ENCODE measurements at places on chromosomes 2 and 18.

DNA sequence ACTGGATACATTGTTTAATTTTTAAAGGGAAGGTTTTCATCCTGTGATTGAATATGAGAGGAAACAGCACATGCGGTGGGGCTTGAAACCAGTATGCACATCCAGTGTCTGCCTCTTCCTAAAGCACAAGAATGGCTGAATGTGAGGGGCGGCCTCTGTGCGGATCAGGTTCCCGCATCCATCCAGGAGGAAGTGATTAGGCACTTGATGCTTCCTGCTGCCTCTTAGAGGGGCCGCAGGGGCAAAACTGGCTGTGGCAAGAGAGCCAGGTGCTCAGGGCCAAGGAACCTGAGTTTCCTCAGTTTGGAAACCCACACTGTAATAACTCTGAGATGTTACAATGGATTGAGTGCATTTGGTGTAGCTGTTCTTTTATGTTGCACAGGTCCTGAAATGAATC, 48.8 kb downstream of the THNSL2 start:
- no peak for DNase-seq

GRCh38 chr2:26299471-26300101, 46.4 kb upstream of the SELENOI start:
- no peak for DNase-seq

GRCh38 chr2:134739879-134740301, 21.1 kb upstream of the TMEM163 start:
- DNase-seq = no peak

GRCh38 chr2:167132066-167132465, 243.8 kb downstream of the XIRP2 start:
- no peak for DNase-seq

DNA sequence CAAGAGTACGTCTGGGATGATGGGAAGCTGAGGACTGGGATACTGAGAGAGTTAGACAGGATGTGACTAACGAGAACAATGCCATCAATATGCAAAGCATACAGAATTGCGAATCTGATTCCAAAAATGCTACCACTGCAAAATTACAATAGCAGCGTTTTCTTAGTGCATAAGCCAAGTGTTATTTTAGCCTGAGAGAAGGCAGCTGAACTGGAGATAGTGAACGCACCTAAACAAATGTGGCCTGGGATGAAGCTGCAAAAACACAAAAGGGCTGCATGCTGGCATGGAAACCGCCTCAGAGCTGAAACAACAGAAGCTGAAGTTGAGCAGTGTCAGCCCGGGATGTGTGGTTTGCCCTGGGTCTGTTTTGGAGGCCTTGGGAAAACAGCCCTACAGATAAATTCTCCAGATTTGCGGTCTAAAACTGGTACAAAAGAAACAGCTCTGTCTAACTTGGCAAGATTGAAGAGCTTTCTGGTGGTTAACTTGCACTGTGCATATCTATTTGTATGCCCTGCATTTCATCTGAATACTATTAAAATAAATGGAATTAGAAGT, 45.5 kb downstream of the LYPD6 start:
- no peak for DNase-seq

DNA sequence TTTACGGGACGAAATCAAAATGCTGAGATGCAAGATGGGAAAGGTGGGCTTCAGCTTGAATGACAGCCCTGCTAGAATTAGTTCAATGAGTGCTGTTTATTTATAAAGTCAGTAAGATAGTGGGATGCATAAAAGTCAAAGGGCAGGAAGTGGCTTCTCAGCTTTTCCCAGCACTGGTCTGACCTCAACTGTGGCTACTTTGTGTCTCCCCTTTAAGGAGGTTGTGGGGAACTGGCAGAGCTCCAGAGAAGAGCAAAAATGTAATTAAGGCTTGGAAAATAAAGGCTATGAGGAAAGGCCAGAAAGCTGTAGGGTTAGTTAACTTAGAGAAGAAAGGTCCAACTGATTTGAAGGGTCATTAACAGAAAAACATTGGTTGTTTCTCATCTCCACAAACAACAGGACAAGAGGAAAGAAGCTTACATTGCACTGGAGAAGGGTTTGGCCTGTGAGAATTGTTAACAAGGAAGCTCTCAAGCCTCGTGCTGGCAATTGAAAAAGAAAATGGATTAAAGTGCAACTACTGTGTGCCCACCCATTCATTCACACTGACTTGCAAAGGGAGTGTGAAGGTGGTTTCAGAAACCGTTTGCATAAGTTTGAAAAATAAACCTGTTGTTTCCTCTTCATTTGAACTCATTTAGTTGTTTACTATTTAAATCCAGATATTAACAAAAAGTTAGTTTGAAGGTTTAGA, 68.8 kb upstream of the CD28 start:
- no peak for DNase-seq

DNA sequence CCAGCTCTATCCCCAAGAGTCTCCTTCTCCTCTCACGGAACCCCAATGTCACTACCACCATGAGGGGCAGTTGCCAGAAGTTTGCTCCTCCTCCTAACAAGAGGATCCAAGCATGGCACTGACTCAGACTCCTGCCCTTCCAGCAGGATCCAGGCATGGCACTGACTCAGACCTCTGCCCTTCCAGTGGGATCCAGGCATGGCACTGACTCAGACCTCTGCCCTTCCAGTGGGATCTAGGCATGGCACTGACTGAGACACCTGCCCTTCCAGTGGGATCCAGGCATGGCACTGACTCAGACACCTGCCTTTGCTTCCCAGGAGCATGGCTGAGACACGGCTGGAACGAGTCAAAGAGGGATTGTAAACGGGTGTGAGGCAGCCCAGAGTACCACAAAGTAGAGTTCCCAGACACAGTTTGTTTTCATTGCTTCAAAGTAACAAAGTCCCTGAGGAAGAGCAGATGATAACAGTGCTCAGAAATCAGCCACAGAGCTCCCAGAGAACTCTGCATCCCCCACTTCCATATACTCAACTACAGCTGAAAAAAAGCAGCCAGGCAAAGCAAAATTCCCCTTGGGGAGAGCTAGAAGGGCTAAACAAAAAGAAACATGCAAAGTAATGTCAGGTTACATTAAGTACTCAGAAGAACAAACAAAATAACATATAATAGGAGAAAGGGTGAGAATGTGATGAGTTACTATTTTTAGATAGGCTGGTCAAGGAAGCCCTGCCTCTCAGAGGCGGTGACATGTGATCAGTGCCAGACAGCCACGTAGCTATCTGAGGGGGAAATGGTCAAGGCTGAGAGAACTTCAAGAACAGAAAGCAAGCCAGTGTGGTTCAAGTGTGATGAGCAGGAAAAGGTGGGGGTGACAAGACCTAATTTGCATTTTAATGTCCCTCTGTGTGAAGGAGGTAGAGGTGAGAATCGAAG, 3.0 kb downstream of the BUB1 start:
- no peak for DNase-seq

DNA sequence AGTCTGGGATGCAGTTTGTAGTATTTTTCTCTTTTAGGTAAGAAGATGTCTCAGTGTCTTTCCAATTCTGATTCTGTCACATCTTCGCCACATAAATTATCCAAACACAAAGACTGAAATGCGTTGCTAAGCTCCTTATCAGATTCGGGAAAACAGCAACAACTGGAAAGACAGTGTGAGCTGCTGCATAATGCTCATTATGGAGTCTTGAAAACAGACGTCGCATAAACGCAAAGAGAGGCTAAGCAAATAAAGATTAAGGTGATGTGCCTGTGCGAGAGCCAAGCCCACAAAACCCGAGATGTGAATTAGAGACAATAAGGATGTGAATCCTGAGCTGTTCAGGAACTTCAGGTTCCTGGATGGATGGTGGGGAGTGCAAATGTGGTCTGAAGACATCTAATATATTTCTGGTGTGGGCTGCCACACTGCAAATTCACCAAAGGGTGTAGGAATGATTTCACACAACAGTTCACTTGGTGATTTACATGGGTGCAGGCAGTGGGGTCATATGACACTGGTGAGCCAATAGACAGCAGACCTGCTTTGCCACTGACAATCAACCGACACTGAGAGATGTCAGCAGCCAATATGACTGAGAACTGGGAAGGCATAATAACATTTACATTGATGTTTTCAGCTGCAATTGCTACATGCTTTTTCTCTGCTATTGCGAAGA, 195.8 kb downstream of the MTX2 start:
- no peak for DNase-seq

DNA sequence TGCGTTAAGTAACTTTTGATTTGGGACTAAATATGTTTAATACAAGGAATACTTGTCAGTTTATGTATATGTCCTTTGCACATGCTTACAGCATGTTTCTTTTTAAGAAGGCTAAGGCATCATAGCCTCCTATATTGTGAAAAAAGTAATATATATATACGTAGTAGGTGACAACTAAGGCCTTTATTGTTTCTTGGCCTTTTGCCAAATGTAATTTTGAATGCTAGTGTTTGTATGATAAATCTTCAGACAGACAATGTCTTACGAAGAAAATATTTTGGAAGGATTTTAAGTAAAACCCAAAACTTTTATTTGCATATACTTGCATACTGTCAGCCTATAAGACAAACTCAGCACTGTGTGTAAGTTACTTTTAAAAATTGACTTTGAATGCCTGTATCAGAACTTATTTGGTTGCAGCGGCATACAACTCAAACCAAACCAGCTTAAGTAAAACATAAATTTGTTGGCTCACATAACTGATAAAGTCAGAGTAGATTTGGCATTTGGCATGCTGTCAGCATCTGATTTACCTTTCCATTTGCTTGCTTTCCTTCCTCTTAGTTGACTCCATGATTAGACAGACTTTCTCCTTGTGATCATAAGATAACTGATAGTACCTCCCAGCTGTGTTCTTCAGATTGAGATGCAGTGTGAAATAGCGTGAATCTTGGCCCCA, 24.4 kb downstream of the UBE2E3 start:
- DNase-seq = no peak

- DNase-seq = no peak
Observed at GRCh38 chr2:9692456-9693195, 61.8 kb upstream of the YWHAQ start.

GRCh38 chr18:2900684-2901422, 54.0 kb downstream of the EMILIN2 start:
- no peak for DNase-seq

GRCh38 chr2:88114889-88115288, 13.0 kb downstream of the FABP1 start:
- no peak for DNase-seq

GRCh38 chr2:111042772-111043771, 77.6 kb upstream of the BCL2L11 start:
- no peak for DNase-seq

DNA sequence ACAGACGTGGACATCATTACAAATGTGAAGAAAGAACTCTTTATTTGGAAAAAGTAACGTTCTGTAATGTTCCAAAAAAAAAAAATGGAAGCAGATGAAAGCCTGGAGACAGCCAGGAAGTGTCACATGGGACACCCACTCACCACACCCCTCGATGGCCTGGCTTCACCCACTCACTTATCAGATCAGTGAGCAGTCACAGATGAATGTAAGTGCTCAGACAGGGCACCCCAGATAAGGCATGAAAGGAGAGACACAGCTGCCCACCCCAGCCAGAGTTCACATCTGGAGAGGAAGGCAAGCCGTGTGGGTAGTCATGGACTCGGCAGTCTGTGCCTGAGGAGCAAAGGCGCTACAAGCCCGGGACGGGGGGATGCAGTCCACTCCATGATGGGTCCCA, 105.2 kb downstream of the SEPTIN10 start:
- DNase-seq = no peak

GRCh38 chr2:84427235-84428138, 31.6 kb downstream of the SUCLG1 start:
- no peak for DNase-seq

DNA sequence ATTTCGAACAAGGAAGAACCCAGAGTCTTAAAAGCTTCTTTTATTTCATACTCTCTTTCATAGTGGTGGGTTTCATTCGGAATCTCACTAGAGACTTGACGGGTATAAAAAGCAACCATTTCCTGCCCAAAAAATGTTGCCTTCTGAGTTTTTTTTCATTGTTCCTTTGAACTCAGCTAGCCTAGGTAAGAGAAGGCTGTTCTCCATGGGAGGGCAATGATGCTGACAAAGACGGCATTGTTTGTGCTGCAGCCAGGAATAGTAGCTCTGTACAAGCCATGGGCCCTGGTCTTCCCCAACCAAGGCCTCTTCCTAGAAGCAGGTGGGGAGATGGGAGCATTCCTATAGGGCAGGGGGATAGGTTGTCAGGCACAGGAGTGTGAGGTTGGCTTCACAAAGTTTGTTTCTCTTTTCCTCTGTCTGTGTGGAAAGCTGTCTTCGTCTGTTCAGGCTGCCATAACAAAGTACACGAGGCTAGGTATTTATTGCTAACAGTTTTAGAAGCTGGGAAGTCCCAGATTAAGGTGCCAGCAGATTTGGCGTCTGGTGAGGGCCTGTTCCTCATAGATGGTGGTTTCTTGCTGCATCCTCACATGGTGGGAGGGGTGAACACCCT, 405.1 kb downstream of the NBAS start:
- no peak for DNase-seq

DNA sequence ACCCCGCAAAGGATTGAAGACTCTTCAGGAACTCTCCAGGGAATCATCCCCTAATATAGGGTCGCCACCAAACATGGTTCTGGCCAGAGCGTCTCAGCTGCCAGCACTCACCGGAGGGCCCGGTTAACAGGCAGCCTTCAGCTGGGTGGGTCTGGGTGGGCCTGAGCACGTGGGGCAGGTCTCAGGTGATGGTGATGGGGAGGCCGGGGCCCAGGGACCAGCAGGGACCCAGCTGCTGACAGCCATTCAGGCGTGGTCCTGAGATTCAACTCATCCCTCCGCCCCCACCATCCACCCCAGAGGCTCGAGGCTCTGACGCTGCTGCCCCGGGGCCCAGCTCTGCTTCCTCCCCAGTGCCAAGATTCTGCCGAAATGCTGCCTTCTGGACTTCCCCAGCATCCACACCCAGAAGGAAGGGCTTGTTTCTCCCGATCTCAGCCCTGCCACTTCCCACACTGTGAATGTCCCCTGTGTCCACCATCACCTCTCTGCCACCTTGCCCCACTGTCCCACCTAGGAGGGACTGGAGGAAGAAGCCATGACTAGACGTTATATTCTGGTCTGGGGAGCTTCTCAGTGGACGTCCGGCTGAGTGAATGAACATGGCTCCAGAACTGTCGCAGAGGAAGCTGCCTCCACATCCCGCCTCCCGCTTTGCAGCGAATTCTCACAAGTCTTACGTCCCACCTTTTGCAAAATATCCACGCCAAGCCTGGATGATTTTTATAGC, 294.2 kb upstream of the SALL3 start:
- no peak for DNase-seq

DNA sequence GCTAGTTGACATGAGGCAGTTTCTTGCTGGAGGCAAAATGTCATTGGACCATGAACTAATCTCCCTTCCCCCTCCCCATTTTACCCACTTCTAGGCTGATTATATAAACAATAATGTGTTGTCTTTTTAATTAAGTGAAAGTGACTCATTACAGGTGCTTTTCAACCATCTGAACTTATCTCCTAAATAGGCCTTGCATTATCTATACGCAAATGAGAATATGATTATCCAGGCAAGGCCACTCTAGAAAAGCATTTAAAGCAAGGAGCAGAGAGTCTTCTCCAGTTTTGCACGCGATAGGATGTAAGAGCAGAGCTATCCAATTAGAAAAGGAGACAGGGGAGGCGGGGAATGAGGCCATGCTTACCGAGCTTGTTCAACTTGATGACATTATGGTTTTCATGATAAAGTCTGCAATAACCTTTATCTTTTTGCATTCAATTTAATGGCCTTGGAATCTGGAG, 286.1 kb upstream of the SIX3 start:
- peak; percentile 57 for DNase-seq

All from D341Med (cell line).